Astrocyte (in vitro differentiated cells and primary cell): ENCODE measurements at places on chromosomes 11 and 22. TPM values are rescaled to one million over a fixed set of nuclear protein-coding genes. Genes with fewer than 3 reads are reported as not detected.

GRCh38 chr11:83292709-83293456, 6.7 kb upstream of the CCDC90B start:
- peak; percentile 57 for DNase-seq
- H3K4me3 ChIP-seq: no peak overlapping the region
- no peaks in the 10 kb centered on the region for H3K36me3 ChIP-seq
- no peaks in the 10 kb centered on the region for H3K27me3 ChIP-seq
- H3K4me1 ChIP-seq: no peaks in the 10 kb centered on the region
- no peak overlapping the region for H3K27ac ChIP-seq

PIWIL4 gene
- total RNA-seq: 0.59 and 0.75 TPM in 2 replicates

DNA sequence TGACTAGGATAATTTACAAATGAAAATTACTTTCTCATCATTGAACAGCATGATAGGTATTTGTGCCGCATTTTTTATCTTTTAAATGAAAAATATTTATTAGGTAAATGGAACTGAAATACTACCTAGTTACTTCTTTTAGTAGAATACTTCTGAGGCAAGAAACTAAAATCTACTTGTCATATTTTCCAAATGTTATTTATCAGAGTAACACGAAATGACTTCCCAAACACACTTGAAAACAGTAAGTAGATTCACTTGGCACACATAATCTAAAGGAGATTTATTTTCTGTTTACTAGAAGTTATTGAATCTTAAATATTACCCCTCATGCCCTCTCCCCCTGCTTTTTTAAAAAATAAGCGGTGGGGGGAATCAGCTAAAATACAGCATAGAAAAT, 2.3 kb downstream of the QSER1 start:
- peak overlapping the region; percentile 86 for H3K27ac ChIP-seq
- H3K4me3 ChIP-seq: peak overlapping the region; percentile 79
- DNase-seq: no peak
- peaks cover 11% of the 10 kb centered on the region for H3K4me1 ChIP-seq

SERPIND1 gene
- not detected in 2 replicates for total RNA-seq

DNA sequence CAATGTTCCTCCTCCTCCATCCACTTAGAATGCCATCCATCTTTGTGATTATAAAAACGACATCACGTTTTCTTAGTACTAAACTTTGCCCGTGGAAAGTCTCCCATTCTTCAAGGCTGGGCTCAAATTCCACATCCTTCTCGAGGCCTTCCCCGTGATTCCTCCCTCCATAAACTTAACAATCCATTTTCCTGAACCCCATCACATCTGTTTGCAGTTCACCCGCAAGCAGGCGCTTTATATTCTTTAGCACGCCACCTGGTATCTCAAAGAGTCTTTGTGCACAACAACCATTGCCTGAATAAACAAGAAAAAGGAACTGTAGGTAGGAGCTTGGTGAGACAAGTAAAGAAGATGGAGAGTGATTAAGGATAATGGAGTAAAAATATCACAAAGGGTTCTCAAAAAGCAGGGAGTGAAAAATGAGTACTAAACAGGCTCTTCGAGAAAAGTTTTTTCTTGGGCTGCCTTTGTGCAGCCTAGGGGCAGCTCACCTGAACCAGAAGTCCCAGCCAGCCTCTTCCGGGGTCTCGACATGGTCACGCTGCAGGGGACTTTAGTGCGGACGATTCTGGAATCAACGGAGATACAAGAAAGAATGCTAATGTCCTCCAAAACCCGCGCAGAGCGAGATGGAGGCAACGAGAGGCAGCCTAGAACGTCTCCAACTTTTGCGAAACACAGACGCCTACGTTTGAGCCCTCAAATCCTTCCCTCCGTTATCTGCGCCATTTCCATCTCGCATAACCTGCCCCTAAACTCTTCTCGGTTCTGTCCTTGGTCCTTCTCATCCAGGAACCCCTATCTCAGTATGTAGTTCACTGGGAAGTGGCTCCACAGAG, 585 bp downstream of the THYN1 start:
- peaks cover 10% of the 10 kb centered on the region for H3K4me1 ChIP-seq
- peak overlapping the region; percentile 95 for H3K4me3 ChIP-seq
- peaks cover 13% of the 10 kb centered on the region for H3K36me3 ChIP-seq
- H3K27ac ChIP-seq: peak overlapping the region; percentile 41

GRCh38 chr11:72739240-72740059, 12.8 kb downstream of the ARAP1 start:
- no peak overlapping the region for H3K27ac ChIP-seq
- H3K27me3 ChIP-seq: no peaks in the 10 kb centered on the region
- H3K4me1 ChIP-seq: peaks cover 48% of the 10 kb centered on the region
- no peak for DNase-seq
- H3K4me3 ChIP-seq: no peak overlapping the region

DNA sequence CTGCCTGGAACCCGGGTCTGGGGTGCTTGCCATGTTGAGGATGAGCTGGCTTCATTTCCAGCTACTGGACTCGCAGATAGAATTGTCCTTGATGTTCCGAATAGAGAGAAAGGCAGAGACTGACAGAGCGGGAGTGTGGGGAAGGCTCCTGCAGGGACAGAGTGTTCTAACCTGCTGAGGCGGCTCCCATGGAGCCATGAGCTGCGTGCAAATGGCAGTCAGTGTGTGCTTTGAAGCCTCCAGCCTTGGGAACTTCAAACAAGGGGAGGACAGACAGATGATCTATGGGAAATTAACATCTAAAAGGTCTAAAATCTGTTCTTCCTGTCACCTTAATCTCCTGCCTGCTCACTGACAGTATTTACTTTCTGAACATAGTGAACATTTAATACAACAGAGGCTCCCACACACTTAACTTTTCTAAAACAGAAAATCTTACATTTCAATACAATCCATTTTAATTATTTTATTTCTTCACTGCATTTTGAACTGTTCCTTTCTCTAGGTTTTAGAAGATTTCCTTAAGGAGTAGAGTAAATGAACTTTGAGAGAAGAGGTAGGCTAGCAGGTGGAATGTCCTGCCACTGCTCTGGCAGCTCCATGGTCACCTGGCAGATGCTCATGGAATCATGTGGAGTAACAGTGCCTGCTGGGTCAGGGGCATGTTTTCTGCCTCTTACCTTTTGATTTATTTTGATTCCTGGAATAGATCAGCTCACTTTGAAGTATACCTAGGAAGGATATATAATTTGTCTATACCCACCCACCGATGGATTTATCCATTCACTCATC, 481.7 kb downstream of the NTM start:
- no peaks in the 10 kb centered on the region for H3K36me3 ChIP-seq
- peaks cover 4% of the 10 kb centered on the region for H3K27me3 ChIP-seq
- no peaks in the 10 kb centered on the region for H3K4me1 ChIP-seq
- no peak for DNase-seq
- no peak overlapping the region for H3K27ac ChIP-seq

GRCh38 chr11:3165152-3165705, at the start of gene OSBPL5:
Gene OSBPL5 (minus strand): TSS chr11:3165310. CDS start chr11:3129148, 36,162 bp downstream.
- H3K27ac ChIP-seq: peak within 1 kb of the TSS; percentile 6
- H3K4me1 ChIP-seq: peaks cover 37% of the 10 kb centered on the region
- H3K36me3 ChIP-seq: no peaks in the 10 kb centered on the region
- H3K27me3 ChIP-seq: no peaks in the 10 kb centered on the region
- peak; percentile 49 for DNase-seq
- peak within 1 kb of the TSS; percentile 83 for H3K4me3 ChIP-seq

SLC15A3 gene
- 66.3 and 87.8 TPM in 2 replicates for total RNA-seq

ZBTB16 gene
- total RNA-seq: 0.36 and 0.50 TPM in 2 replicates

GRCh38 chr11:107675902-107676301, 36.0 kb downstream of the SLN start:
- no peaks in the 10 kb centered on the region for H3K27me3 ChIP-seq
- H3K36me3 ChIP-seq: no peaks in the 10 kb centered on the region
- no peak for DNase-seq
- no peak overlapping the region for H3K27ac ChIP-seq
- no peak overlapping the region for H3K4me3 ChIP-seq

- no peaks in the 10 kb centered on the region for H3K27me3 ChIP-seq
- H3K4me3 ChIP-seq: no peak overlapping the region
- H3K27ac ChIP-seq: no peak overlapping the region
- H3K36me3 ChIP-seq: no peaks in the 10 kb centered on the region
- peak; percentile 27 for DNase-seq
Measured at GRCh38 chr11:73423506-73423905, 47.3 kb downstream of the RELT start.

- H3K4me1 ChIP-seq: peaks cover 12% of the 10 kb centered on the region
- no peaks in the 10 kb centered on the region for H3K27me3 ChIP-seq
- peaks cover 7% of the 10 kb centered on the region for H3K36me3 ChIP-seq
- DNase-seq: peak; percentile 59
Measured at GRCh38 chr11:114308689-114309089, 12.5 kb downstream of the NNMT start.

GRCh38 chr11:13189561-13190426, 87.8 kb upstream of the BMAL1 start:
- no peaks in the 10 kb centered on the region for H3K36me3 ChIP-seq
- no peak overlapping the region for H3K27ac ChIP-seq
- H3K4me1 ChIP-seq: no peaks in the 10 kb centered on the region
- DNase-seq: peak; percentile 73
- no peaks in the 10 kb centered on the region for H3K27me3 ChIP-seq

CCDC89 gene
- 0.26 and 0.30 TPM in 2 replicates for total RNA-seq

GRCh38 chr11:113269636-113270035, 44.7 kb upstream of the TTC12 start:
- H3K27ac ChIP-seq: no peak overlapping the region
- H3K36me3 ChIP-seq: no peaks in the 10 kb centered on the region
- no peak for DNase-seq
- H3K4me3 ChIP-seq: no peak overlapping the region
- no peaks in the 10 kb centered on the region for H3K4me1 ChIP-seq
